Germinal center (tissue), 1 donor: ENCODE measurements at places on chromosomes 4 and X.

DNA sequence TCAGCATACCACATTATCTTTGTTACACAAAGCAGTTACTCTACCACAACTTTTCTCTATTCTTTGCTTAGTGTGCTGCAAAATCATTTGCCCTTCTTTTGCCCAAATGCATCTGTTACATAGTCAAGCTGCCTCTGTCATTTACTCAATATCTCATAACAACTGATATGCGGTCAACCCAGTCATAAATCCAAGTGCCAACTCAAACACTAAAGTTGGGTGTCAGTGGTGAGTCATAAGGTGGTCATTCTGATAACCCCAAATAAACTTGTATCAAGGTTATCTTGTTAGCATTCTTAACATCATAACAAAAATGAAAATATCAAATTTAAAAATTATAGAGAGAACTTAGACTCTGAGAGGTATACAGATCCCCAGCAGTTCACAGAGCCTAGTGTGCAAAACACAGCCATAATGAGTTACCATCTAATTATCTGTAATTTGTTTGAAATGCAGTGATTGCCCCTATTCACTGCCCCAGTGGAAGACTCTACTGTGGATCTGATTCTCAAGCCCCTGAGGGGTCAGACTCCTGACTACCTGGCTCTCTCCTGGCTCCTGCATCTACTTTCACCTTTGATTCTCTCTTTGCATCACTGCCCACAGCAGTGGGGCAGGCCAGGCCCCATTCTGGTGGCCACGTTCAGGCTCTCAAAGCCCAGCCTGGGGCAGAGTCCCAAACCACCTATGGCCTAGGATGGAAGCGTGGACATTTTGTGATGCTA lies 29.2 kb downstream of the TBC1D9 start:
- no peak for DNase-seq

- DNase-seq = no peak
Observed at GRCh38 chr4:41119867-41120295, 94.5 kb downstream of the APBB2 start.

DNA sequence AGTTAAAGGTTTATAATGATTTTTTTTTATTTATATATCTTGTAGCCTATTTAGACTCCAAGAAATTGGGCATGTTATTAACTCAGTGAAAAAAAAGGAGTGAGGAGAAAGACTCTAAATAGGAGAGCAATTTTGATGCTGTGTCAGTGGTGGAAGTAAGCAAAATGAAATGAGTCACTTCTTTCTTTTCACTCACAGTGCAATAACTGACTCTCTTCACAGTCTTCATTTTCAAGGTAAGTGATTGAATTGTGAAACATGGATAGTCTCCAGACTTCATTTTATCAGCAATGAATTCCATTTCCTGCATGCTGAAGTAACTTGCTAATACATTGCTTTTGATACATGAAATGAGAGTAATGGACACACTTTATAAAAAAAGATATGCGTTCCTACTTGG lies 2271.5 kb downstream of the PCDH7 start:
- no peak for DNase-seq

DNA sequence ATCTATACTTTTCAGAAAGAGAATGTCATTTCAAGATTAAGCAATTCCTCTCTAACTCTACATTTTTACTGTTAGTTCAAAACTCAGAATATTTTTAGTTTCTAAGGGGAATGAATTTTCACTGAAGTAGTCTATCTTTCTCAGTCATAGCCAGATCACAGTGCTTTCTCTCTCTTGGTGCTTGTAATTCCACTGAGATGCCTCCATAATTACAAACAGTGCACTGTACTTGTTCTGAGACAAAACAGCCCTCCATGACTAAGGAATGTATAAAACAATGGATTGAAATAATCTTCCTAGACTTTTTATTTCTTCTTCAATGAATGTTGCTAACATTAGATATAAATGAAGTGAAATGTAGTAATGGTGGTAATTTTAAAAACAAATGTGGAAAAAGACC lies 603.2 kb upstream of the FAM241A start:
- DNase-seq = no peak
